Kasumi-1 (cell line): ENCODE measurements at places on chromosomes 16 and 17.

- no peak for DNase-seq
Measured at GRCh38 chr17:64357191-64357981, 33.3 kb downstream of the PECAM1 start.

DNA sequence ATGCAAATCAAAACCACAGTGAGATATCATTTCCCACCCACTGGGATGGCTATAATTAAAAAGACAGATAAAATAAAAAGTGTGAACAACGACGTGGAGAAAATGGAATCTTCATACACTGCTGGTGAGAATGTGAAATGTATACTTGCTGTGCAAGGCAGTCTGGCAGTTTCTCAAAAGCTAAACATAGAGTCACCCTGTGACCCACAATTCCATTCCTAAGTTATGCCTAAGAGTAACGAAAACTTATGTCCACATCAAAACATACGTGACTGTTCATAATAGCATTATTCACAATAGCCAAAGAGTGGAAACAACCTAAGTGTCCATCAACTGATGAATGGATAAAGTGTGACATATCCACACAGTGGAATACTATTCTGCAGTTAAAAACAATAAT, 38.1 kb upstream of the VPS4A start:
- no peak for DNase-seq

DNA sequence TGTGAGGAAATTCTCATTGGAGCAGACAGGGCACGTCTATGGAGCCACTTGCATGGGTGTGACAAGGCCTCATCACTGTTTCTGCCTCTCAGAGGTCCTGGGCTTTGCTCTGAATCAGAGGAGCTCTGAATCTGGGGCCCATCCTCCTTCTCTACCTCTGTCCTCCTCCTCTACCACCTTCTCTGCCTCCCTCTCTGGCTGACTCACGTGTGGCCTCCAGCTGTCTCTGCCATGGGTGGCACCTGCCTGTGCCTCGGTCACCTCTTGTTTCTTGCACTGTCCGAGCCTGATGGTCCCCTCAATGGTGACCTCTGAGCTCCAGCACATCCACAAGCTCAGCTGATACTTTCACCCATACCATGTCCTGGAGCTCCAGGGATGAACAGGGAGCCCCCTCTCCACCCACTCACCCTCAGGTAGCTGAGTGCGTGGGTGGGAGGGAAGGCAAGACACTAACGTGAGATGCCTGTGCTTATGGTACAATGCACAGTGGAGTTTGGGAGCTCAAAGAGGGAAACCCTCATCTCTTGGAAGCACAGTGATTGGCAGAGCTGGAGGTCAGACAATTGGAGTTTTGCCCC, 116.4 kb upstream of the CRHR1 start:
- no peak for DNase-seq

- DNase-seq, result no peak
Measured at GRCh38 chr16:17481736-17482135, 11.0 kb upstream of the XYLT1 start.
